CD8-positive, alpha-beta memory T cell (primary cell): ENCODE measurements at places on chromosomes 16 and 17.
A peak's percentile ranks its signal among the peaks of the same experiment; 100 is the strongest.

- no peaks in the 10 kb centered on the region for H3K36me3 ChIP-seq
- H3K4me3 ChIP-seq, result peak overlapping the region; percentile 53
- H3K4me1 ChIP-seq, result peaks cover 16% of the 10 kb centered on the region
- peak; percentile 69 for DNase-seq
- H3K27me3 ChIP-seq, result no peaks in the 10 kb centered on the region
Measured at GRCh38 chr16:67013823-67014633, 14.9 kb upstream of the CBFB start.

DNA sequence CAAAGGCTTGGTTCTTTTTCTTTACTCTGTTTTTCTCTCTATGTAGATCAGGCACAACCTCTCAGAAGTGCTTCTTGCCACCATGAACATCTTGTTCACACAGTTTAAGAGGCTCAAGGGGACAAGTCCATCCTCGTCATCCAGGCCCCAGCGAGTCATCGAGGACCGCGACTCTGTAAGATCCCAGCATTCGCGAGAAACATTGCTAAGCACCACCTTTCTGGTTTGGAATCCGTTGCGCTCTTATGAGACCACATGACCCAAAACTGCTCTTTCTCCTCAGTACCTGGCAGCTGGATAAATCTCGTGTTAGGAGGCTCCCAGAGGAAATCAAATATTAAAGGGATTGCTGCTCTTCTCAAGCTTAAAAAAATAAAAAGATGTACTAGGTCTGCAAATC lies 23.3 kb upstream of the SLC12A3 start:
- H3K4me3 ChIP-seq, result no peak overlapping the region
- peaks cover 5% of the 10 kb centered on the region for H3K36me3 ChIP-seq
- no peaks in the 10 kb centered on the region for H3K4me1 ChIP-seq
- no peaks in the 10 kb centered on the region for H3K27me3 ChIP-seq
- no peak overlapping the region for H3K27ac ChIP-seq
- DNase-seq, result no peak

DNA sequence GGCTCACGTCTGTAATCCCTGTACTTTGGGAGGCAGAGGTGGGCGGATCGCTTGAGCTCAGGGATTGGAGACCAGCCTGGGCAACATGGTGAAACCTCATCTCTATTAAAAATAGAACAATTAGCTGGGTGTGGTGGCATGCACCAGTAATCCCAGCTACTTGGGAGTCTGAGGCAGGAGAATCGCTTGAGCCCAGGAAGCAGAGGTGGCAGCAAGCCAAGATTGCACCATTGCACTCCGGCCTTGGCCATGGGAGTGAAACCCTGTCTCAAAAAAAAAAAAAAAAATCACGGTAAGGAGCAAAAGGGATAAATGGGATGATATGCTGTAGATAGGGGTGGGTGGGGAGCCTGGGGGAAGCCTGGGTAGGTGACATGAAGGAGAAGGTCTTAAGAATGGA lies 20.4 kb upstream of the TMEM98 start:
- no peak for DNase-seq
- H3K27ac ChIP-seq, result no peak overlapping the region
- H3K36me3 ChIP-seq, result no peaks in the 10 kb centered on the region
- H3K4me3 ChIP-seq, result no peak overlapping the region
- no peaks in the 10 kb centered on the region for H3K27me3 ChIP-seq

GRCh38 chr16:47317465-47318240 lies 143.2 kb downstream of the ITFG1 start:
- no peaks in the 10 kb centered on the region for H3K4me1 ChIP-seq
- no peaks in the 10 kb centered on the region for H3K27me3 ChIP-seq
- H3K27ac ChIP-seq, result no peak overlapping the region
- DNase-seq, result no peak
- H3K36me3 ChIP-seq, result no peaks in the 10 kb centered on the region

- no peaks in the 10 kb centered on the region for H3K4me1 ChIP-seq
- DNase-seq, result no peak
- H3K4me3 ChIP-seq, result no peak within 1 kb of the TSS
- H3K36me3 ChIP-seq, result no peaks in the 10 kb centered on the region
- peaks cover 11% of the 10 kb centered on the region for H3K27me3 ChIP-seq
Measured at GRCh38 chr16:560204-560700, at the start of gene PRR35. TSS of gene PRR35 (plus strand) at chr16:560394. CDS start at chr16:563295, 2,901 bp downstream.

DNA sequence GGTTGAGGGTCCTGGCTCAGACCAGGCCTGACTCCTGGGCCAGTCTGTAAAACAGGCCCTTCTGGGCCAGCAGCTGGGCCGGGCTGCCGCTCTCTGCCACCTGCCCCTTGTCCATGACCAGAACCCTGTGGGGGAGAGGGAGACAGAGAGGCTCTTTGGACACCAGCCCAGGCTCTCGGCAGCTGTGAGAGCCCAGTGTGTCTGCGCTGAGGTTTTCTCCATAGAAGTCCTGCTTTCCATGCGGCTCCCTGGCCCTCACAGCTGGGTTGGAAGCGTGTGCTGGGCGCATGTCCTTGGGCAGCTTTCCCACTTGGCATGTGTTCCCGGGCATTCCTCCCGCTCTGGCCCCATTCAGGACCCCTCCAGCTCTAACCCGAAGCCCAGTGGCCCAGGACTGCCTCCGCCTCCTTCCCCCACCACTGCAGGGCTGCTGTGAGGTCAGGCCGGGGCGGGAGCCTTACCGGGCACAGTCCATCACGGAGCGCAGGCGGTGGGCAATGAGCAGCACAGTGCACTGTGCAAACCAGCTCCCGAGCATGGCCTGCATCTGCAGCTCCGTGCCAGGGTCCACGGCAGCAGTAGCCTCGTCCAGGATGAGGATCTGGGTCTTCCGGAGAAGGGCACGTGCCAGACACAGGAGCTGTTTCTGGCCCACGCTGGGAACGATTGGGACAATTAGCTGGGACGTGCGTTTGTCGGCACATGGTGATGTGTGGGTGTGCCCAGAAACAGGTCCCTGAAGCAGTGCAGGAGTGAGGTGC lies 73.0 kb downstream of the ABCC6 start:
- no peak overlapping the region for H3K27ac ChIP-seq
- H3K36me3 ChIP-seq, result no peaks in the 10 kb centered on the region
- H3K27me3 ChIP-seq, result no peaks in the 10 kb centered on the region
- no peak for DNase-seq

GRCh38 chr16:81908466-81909262 lies 102.6 kb downstream of the SDR42E1 start:
- H3K4me3 ChIP-seq, result no peak overlapping the region
- DNase-seq, result no peak
- no peak overlapping the region for H3K27ac ChIP-seq
- H3K4me1 ChIP-seq, result no peaks in the 10 kb centered on the region
- H3K36me3 ChIP-seq, result no peaks in the 10 kb centered on the region

DNA sequence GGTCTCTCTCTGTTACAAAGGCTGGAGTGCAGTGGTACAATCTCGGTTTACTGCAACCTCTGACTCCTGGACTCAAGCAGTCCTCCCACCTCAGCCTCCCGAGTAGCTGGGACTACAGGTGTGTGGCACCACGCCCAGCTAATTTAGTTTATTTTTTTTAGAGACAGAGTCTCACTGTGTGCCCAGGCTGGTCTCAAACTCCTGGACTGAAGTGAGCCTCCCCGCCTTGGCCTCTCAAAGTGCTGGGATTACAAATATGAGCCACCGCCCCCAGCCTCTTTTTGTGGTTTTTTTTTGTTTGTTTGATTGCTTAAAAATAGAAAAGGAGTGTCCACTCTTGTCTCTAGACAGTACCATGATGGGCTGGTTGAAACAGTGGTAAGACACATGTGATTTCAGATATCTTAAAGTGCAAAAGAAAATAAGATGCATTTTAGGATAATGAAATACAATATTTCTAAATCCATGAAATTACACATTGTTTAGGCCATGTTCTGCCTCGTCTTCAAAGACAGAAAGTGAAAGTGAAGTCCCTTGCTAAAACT lies 27.4 kb downstream of the KIAA0513 start:
- peak overlapping the region; percentile 50 for H3K4me3 ChIP-seq
- no peaks in the 10 kb centered on the region for H3K36me3 ChIP-seq
- peaks cover 39% of the 10 kb centered on the region for H3K4me1 ChIP-seq
- H3K27me3 ChIP-seq, result no peaks in the 10 kb centered on the region

- H3K4me1 ChIP-seq, result no peaks in the 10 kb centered on the region
- no peaks in the 10 kb centered on the region for H3K36me3 ChIP-seq
- H3K4me3 ChIP-seq, result no peak overlapping the region
- no peak for DNase-seq
- no peaks in the 10 kb centered on the region for H3K27me3 ChIP-seq
Measured at GRCh38 chr16:23128056-23128455, 21.2 kb downstream of the USP31 start.

DNA sequence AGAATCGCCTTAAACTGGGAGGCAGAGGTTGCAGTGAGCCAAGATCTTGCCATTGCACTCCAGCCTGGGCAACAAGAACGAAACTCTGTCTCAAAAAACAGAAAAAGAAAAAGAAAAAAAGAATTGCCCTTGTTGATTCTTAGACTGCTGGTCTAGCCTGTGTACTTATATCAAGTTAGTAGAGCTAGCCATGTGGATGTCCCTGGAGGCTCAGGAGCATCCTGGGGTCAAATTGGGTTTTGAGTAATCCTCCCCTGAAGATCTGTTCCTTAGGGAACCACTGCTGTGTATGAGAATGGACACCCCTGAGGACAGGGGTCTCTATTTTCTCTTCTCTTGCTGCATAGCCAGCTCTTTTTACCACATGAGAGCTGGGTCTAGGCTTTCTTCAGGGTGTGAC lies 21.5 kb downstream of the SLC7A6OS start:
- H3K4me3 ChIP-seq, result no peak overlapping the region
- no peak overlapping the region for H3K27ac ChIP-seq
- H3K36me3 ChIP-seq, result peaks cover 25% of the 10 kb centered on the region
- DNase-seq, result no peak
- H3K27me3 ChIP-seq, result no peaks in the 10 kb centered on the region

GRCh38 chr16:57166951-57167350 lies 18.9 kb downstream of the PSME3IP1 start:
- peaks cover 37% of the 10 kb centered on the region for H3K36me3 ChIP-seq
- DNase-seq, result no peak
- H3K27ac ChIP-seq, result no peak overlapping the region
- no peaks in the 10 kb centered on the region for H3K27me3 ChIP-seq

GRCh38 chr16:10683170-10683569 lies 11.6 kb downstream of the TEKT5 start:
- H3K36me3 ChIP-seq, result no peaks in the 10 kb centered on the region
- no peaks in the 10 kb centered on the region for H3K4me1 ChIP-seq
- no peak for DNase-seq
- H3K27me3 ChIP-seq, result no peaks in the 10 kb centered on the region

GRCh38 chr16:54174201-54174600 lies 112.4 kb downstream of the IRX3 start:
- H3K27me3 ChIP-seq, result no peaks in the 10 kb centered on the region
- H3K27ac ChIP-seq, result no peak overlapping the region
- DNase-seq, result no peak
- H3K4me1 ChIP-seq, result no peaks in the 10 kb centered on the region
- H3K4me3 ChIP-seq, result no peak overlapping the region
- no peaks in the 10 kb centered on the region for H3K36me3 ChIP-seq

- DNase-seq, result no peak
- H3K27ac ChIP-seq, result no peak overlapping the region
- H3K4me3 ChIP-seq, result no peak overlapping the region
- H3K27me3 ChIP-seq, result no peaks in the 10 kb centered on the region
Measured at GRCh38 chr17:34665150-34665806, 85.9 kb downstream of the TMEM132E start.

DNA sequence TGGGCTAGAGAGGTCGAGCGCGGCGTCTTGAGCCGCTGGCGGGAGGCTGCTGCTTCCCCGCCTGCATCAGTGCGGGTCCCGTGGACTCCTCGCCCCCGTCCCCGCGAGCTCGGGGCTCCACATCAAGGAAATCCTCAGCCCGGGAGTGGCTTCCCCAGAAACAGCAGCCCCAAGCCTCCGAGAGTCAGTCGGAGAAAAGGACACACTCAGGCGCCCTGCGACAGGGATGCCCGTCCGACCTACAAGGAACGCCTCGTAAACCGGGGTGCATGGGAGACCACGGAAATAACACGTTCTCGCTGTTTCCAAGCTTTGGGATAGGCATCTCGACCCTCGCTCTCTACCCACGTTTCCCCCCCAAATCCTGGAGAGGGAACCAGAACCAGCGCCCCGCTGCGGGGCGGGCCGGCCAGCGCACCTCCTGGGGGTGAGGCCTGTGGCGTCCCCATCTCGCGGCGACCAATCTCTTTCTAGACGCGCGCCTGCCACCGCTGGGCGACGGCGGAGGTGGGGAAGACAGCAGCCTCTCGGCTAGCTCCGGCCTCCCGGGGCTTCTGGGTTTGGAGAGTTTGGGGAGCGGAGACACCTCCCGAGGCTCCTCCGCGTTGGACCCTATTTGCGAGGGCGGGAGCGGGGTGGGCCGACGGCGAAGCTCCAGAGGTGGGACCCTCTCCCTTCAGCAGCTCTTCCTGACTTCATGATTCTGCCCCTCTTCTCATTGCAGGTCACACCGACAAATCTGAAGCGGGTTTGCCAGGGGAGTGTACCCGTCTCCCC lies 759 bp upstream of the TP53I13 start:
- H3K4me1 ChIP-seq, result peaks cover 25% of the 10 kb centered on the region
- DNase-seq, result peak; percentile 86
- H3K4me3 ChIP-seq, result peak overlapping the region; percentile 59
- peaks cover 4% of the 10 kb centered on the region for H3K36me3 ChIP-seq

DNA sequence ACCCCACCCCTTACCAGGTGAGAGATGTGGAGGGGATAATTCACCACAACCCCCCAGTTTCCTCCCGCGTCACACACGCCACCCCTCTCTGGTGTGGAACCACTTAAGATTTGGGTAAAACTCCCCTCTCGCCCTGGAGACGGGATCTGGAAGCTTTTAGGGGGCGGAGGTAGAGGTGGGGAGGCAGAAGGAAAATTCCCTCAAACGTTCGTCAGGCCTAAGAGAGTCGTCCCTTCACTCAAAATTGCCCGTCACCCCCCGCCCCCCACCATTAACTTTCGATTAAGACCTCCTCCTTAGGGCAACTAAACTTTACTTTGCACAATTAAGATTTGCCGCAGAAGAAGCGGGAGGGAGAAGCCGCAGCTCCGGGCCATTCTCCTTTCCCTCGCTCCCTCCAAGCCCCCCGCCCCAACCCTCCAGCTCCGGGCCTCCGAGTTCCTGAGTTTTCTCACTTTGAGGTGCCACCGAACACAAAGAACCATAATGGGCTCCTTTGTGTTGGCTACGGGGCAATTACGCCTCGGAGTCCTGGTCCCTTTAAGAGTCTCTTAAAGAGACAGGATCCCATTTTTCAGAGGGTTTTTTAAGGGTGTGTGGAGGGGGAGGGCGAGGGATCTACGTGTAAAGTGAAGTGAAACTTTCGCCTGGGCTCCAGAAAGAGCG lies 985 bp upstream of the FZD2 start:
- H3K27ac ChIP-seq, result peak overlapping the region; percentile 52
- DNase-seq, result no peak
- peaks cover 7% of the 10 kb centered on the region for H3K4me1 ChIP-seq
- H3K27me3 ChIP-seq, result peaks cover 17% of the 10 kb centered on the region
- H3K36me3 ChIP-seq, result no peaks in the 10 kb centered on the region

GRCh38 chr17:1146561-1147265 lies 33.1 kb downstream of the ABR start:
- DNase-seq, result no peak
- H3K4me3 ChIP-seq, result no peak overlapping the region
- H3K36me3 ChIP-seq, result no peaks in the 10 kb centered on the region
- no peak overlapping the region for H3K27ac ChIP-seq
